ENCODE measurements at places on chromosomes 6 and 20.

- no peak for DNase-seq
These were observed 3.7 kb upstream of the SH3BGRL2 start for GRCh38 chr6:79627422-79627821.

DNA sequence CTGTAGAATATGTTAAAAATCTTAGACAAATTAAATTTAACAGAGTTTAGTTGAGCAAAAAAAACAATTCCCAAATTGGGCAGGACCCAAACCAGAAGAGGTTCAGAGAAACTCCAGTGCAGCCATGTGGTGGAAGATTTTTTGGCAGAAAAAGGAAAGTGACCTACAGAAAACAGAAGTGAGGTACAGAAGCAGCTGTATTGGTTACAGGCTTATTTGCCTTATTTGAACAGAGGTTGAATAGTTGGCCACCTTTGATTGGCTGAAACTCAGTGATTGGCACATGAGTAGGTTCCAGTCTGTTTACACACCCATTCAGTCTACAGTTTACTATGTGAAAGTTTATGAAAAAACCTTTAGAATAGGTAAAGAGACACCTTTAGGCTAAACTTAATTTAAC is 110.9 kb upstream of the LAMP5 start:
- no peak for DNase-seq

DNA sequence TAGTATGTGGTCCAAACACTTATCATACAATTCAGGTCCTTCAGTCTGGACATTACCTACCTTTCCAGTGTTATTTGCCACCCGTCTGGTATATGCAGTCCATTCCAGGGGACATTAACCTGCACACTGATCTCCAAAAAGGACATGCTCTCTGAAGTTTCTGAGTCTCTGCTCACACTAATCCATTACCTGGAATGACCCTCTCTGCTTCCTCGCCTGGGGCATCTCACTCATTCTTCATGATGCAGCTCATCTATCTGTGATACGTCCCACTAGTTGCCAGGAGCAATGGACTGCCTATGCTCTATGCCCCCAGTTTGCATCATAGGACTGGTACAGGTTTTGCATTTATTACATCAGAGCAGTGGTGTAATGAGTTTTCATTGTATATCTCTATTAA is 5.9 kb upstream of the TUBB2B start:
- DNase-seq = no peak

GRCh38 chr20:35724321-35725230 is 17.5 kb downstream of the RBM39 start:
- DNase-seq = no peak

- no peak for DNase-seq
These were observed 1055.1 kb upstream of the GJE1 start for GRCh38 chr6:141077355-141078333.

GRCh38 chr6:14885498-14885897 is 360.4 kb upstream of the JARID2 start:
- no peak for DNase-seq

GRCh38 chr20:48850257-48850976 is 22.6 kb upstream of the PREX1 start:
- DNase-seq = no peak

DNA sequence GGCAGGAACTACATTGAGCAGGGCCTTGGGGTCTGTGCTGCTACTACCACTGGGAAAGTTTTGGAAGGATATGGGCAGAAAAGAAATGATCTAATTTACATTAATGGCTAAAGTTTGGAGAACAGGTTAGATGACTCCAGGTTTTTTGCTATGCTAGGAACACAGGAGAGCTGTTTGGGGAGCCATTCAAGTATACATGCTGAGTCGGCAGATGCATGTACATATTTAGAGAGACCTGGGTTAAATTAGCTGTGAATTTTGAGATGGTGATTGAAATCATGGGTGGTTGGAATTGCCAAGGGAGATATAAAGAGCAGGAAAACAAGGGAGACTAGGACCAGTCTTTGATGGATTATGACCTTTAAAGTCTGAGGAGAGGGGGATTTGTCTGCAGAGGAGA is 113.1 kb upstream of the BACH2 start:
- no peak for DNase-seq

GRCh38 chr6:55180258-55180657 is 5.9 kb downstream of the HCRTR2 start:
- no peak for DNase-seq

DNA sequence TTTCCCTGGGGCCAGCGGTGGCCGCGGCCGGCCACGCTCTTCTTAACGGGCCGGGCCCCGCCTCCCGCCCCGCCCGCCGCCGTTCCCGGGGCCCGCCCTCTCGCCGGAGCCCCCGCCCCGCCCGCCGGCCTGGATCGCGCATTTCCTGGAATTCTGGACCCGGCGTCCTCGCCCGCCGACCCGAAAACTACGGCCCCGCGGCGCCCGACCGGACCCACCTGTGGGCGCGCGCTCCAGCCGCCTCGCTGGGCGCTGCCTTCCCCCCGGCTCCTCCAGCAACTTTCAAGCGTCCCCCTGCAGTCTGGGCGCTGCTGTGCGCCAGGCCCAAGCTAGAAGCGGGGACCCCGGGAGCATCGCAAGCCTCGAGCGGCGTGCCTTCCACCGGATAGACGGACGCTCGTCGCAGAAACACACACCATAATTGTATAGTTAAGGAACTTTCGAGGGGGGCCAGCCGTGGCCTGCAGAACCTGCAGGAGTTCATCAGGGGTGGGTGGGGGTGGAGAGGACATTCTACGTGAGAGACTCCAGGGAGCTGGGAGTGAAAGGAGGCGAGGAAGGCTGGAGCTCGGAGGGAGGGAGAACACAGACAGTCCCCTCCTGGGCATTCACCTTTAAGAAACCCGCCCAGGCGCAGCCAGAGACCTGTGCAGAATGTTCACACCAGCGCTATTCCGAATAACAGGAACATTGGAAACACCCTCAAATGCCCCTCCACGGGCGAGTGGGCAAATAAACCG is at the start of gene ADA:
Gene ADA, minus strand, starts transcription at position 16 of the 740 bp plus-strand sequence. CDS start 92 bp downstream, outside the sequence.
- DNase-seq = no peak

- DNase-seq = no peak
These were observed 73.9 kb upstream of the DUSP22 start for GRCh38 chr6:218153-219018.

- DNase-seq = no peak
These were observed 11.0 kb downstream of the VSX1 start for GRCh38 chr20:25070821-25071473.

GRCh38 chr6:137962725-137963124 is 95.7 kb downstream of the TNFAIP3 start:
- no peak for DNase-seq

DNA sequence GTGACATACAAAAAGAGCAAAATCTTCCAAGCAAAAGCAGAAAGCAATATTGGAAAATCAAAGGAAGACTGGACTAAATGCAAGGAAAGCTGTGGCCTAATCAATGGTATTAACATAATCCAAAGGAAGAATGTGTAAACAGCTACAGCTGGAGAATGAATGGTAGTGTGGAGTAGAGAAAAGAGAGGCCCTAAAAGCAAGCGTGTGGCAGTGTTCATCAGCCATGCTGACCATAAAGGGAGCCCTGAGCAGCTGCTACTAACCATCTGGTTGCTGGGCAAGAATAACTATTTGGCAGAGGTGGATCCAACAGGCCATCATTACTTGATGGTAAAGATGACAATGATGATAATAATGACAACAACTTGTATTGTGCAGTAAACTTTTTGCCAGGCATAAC is 148.5 kb upstream of the BEND6 start:
- DNase-seq = no peak

DNA sequence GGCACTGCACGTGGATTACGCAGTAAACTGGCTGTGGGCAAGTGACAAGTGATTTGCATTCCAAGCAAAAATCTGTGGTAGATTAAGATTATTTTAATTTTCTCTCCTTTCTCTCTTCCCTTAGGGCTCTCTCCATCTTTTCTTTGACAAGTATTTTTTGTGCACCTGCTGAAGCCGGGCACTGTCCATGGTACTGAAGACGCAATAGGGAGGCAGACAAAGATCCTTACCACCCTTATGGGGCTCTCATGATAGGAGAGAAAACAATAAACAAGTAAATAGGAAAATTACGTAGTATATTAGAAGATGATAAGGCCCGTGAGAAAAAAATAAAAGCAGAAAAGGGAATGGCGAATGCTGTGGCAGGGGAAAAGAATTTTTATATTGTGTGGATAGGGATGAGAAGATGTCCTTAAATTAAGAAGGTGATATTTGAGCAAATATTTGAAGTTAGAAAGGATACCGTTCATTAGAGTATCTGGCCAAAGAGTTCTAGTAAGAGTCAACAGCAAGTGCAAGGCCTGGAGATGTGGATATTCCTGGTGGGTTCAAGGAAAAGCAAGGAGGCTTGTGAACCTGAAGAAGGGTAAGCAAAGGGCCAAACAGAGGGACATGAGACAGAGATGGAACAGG is 146.0 kb downstream of the LAMP5 start:
- no peak for DNase-seq

DNA sequence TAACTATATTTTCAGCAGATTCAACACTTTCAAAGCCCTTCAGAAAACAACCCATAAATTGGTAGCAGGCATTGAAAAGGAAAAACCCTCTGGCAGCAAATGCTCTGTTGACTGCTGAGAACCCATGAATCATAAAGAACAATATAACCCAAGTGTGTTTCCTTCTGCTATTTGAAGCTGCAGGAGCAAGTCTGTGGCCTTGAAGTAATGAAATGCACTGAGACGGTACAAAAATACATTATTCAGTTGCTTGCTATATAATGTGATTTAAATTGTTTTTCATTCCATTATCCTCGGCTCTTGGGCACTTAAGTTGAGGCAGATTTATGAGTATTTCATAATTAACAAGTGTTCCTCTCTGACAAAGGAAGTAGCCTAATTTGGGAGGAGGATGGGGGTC is 40.6 kb upstream of the SAMD5 start:
- no peak for DNase-seq

DNA sequence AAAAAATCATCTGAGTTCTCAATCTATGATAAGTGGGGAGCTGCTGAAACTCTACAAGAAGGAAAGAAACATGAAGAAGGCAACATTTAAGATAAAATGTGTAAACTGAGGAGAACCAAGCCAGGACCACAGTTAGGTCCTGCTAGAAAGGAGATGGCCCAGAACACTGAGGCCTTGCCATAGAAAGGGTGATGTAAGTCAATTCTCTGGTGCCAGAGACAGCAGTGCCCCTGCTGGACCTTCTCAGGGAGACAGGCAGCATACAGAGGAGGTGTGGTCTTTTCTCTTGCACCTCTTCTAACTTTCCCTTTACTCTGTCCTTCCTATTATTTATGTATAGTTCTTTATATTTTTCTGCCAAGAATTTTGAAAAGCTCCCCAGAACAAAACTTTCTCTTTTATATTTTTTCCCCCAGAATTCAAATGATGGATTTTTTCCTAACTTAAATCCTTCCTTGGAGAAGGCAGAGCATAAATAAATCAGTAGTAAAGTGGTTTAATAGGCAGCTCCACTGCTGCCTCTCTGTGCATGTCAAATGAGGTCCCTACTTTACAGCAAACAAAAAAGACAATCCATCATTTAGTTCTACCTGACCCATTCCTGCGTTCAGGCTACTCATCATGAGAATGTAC is 9.0 kb downstream of the UQCC2 start:
- DNase-seq = no peak

GRCh38 chr6:62523630-62524029 is 237.6 kb upstream of the KHDRBS2 start:
- DNase-seq = no peak

DNA sequence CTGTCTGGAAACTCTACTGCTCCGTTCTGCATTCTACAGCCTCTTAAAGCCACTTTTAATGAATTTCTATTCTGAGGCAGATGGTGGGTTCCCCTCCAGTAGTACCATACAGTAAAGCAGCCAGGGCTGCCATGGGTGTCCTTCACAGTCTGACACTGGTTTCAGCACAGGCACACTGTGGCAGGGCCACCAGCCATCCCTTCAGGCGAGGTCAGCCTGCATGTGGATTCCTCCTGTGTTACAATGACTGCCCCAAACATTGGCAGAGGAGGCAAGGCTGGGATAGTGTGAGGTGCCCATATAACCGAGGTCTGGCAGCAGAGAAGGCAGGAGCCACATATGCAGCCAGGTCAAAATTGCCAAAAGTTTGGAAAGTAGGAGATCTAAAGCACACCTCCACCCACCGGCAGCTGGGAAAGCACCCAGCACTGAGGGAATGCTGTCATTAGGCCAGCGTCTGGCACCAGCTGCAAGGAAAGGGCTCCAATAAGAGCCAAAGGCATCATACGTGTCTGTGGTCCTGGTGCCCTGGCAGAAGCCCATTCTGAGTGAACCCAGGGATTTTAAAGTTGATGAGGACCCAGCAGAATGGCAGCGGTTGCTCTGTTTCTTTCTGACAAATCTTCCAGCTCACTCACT is 24.0 kb downstream of the STK35 start:
- DNase-seq = no peak

GRCh38 chr6:13687917-13688351 is 23.7 kb downstream of the RANBP9 start:
- no peak for DNase-seq

- DNase-seq = no peak
These were observed 632 bp downstream of the PRKN start for GRCh38 chr6:162726947-162727321.

DNA sequence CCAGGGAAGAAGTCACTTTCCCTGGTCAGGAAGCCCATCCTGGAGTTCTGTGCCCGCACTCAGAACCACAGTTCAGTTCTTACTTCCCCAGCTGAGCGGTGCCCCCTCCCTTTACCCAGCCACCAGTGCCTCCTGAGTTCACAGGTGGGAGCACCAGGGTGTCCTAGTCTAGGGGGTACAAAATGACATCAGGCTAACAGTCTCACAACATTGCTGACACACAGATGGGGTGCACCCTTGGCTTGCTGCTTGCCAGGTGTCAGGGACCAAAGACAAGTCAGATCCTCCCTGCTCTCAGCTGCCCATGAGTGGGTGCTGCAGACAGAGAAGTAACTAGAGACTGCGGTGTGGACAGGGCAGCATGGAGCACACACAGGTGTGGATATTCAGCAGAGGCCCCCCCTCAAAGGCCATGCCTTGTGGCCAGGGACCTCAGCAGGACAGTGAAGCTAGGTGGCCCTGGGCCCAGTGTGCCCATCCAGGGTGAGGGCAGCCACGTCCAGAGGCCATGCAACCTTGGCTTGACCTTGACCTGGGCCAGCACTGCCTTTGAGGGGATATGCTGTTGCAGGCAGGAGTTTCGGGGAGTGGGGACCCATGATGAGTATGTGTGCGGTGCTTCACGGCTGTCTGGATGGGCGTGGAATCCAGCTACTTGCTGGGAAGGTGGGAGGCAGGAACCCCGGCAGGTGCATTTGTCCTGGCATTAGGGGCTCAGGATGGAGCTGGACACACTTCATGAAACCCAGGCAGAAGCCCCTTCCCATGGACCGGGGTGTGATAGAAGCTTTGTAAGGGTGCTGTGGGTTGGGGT is 110.4 kb upstream of the FRMD1 start:
- no peak for DNase-seq

DNA sequence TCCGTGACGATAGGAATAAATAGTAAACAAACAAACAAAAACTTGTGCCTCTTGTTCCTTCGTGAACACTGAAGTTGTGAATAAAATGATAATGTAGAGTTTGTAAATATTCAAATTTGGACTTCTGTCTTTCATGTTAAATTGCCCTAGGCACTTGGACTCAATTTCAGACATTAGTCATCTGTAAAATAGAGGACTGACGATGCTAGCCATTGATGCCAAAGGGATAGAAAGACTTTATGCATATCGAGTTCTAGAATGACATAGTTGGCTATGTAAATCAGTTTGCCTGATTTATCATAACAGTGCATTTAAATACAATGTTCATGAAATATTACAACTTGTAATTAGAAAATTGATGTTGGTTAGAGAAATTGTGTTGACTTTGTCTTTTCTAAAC is 45.9 kb upstream of the FLRT3 start:
- DNase-seq = no peak

Data from GM04503 (cell line).